ENCODE measurements at places on chromosomes 1 and 21. TPM values are rescaled to one million over a fixed set of nuclear protein-coding genes. Genes with fewer than 3 reads are reported as not detected.

PTPRC gene
- total RNA-seq: 38.4 TPM

PKNOX1 gene
- total RNA-seq: 21.7 TPM

DNA sequence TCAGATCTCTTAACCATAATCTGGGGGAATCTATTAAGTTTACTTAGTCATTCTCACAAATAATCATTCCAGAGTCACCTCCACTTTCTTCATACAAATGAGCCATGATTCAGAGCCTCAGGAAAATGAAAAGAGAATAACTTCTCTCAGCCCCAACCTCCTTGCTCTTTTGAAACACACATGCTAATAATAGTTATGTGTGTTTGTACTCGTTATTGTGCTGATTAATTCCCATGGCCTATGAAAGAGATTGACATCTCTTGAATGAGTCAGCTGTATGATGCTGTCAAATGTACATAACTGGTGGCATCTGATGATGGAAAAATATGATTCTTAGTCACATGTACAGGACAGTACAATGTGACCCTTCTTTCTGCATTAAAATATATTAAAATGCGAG, 41.5 kb downstream of the DTL start:
- DNase-seq: no peak
- no peaks in the 10 kb centered on the region for H3K27me3 ChIP-seq
- H3K27ac ChIP-seq: no peak overlapping the region
- no peaks in the 10 kb centered on the region for H3K4me1 ChIP-seq

- H3K36me3 ChIP-seq: peaks cover 8% of the 10 kb centered on the region
- H3K27me3 ChIP-seq: no peaks in the 10 kb centered on the region
- peak within 1 kb of the TSS; percentile 96 for H3K27ac ChIP-seq
- DNase-seq: peak; percentile 93
These were observed at the start of the genes CEPT1 and DRAM2 for GRCh38 chr1:111139956-111140679. TSS of gene CEPT1 (plus strand) at chr1:111140223. CDS start at chr1:111147715, 7,492 bp downstream. TSS of gene DRAM2 (minus strand) at chr1:111140093. CDS start at chr1:111131554, 8,539 bp downstream.

GRCh38 chr1:209808059-209808581, 2.2 kb upstream of the IRF6 start:
- no peak for DNase-seq
- H3K4me1 ChIP-seq: peaks cover 8% of the 10 kb centered on the region
- no peak overlapping the region for H3K4me3 ChIP-seq
- H3K27me3 ChIP-seq: peaks cover 30% of the 10 kb centered on the region
- H3K27ac ChIP-seq: no peak overlapping the region

- no peak for DNase-seq
- H3K36me3 ChIP-seq: peaks cover 4% of the 10 kb centered on the region
- no peak overlapping the region for H3K27ac ChIP-seq
- no peaks in the 10 kb centered on the region for H3K27me3 ChIP-seq
These were observed 187.1 kb downstream of the CAMTA1 start for GRCh38 chr1:6972399-6972798.

All from spinal cord (tissue), 10 donors.